ENCODE measurements at places on chromosomes 2 and 18.

- DNase-seq: no peak
These were observed 379.0 kb upstream of the NXPH2 start for GRCh38 chr2:139159177-139159576.

DNA sequence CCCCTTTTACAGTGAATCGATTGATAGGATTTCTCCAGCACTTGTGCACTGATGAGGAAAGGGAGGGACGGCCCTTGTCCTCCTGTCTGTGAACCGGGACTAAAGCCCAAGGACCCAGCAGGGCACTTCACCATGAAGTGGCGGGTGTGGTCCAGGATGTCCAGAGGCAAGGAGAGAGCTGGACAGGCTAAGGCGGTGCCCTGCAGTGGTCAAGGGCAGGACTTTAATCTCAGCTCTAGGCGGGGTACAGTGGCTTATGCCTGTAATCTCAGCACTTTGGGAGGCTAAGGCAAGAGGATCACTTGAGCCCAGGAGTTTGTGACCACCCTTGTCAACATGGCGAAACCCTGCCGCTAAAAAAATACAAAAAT lies 28.2 kb upstream of the SEMA4C start:
- DNase-seq: no peak

GRCh38 chr2:73067043-73067442 lies 4.5 kb downstream of the SFXN5 start:
- DNase-seq: no peak

DNA sequence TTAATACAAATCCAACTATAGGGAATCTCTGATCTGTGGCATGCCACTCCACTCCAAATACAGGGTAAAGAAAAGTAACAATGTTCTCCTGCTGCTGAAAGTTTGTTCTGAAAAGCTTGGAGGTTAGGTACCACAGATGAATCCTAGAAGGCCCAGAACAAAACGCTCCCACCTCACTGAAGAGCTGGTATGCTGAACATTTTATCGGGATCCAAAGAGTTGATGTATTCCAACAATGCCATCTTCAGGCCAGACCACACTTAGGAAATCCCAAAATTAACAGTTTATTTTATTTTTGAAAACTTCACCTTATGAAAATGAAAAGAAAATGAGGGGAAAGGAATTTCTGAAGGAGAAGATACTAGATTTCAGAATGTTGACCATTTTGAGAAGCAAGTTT lies 145.1 kb upstream of the CDH19 start:
- no peak for DNase-seq

- DNase-seq: no peak
These were observed 144.4 kb upstream of the PIEZO2 start for GRCh38 chr18:11293794-11294193.

GRCh38 chr2:179915395-179915992 lies 54.1 kb upstream of the ZNF385B start:
- DNase-seq: no peak

DNA sequence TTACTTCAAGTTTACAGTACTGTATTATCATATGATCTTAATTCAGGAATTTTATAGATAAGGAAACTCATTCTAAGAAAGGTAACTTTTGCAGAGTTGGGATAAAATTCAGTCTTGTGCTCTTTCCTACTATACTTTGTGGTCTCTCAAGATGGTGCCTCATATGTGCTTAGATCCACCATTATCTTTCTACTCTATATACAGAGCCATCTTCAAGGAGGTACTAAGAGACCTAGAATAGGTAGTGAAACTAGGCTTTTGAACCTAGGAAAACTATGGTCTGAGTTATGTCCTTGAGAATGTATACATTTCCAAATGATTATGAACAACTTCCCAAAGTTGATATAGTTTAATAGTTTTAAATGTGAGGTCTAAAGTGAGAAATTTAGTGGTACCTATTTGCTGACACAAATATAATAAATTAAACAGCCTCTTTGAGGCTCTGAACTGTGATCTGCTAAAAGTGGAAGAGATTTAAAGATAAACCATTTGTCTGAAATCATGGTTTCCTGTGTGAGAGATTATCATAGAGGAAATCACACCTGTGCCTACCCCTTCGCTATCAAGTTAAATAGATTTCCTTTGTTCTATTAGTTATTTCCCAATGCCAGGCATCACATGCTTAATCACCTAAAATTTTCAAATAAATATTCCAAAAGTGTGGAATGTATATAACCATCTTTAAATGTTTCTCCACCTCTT lies 27.2 kb downstream of the ACAA2 start:
- DNase-seq: no peak

- no peak for DNase-seq
These were observed 148.7 kb downstream of the AGAP1 start for GRCh38 chr2:235642446-235643098.

DNA sequence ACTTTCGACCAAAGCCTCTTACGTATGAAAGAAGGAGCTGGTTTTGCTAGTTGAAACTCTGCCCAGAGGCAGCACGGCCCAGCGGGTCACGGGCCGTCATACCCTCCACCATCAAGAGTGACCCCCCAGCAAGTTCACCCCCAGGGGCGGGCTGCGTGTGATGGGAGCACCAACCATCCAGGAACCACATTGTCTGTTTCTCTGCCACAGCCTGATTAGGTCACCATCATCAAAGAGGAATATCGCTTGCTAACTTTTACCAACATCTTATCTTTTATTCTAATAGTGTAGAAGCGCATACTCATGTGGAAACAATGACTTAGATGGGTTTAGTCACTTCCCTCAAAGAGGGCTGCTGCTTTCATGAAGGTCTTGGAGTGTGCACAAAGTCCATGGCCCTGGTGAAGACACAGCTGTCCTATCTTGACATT lies 116.6 kb upstream of the SMIM21 start:
- DNase-seq: no peak

DNA sequence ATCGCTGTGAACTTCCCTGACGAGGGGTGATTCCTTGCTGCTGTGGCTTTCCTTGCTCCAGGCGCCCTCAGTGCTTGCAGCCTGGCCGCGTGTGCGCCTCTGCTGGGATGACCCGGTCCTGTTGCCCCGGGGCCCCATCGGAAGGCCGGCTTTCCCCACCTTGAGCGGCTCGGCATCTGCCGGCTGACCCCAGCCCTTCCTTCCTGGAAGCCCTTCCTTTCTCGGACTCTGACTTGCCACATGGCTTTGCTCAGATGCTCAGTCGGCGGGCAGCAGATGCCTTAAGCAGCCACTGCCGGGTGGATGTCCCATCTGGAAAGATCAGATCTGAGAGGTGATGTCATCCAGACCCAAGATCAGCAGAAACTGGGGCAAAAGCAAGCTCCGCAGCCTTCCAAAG lies 100.5 kb upstream of the ODC1 start:
- no peak for DNase-seq

DNA sequence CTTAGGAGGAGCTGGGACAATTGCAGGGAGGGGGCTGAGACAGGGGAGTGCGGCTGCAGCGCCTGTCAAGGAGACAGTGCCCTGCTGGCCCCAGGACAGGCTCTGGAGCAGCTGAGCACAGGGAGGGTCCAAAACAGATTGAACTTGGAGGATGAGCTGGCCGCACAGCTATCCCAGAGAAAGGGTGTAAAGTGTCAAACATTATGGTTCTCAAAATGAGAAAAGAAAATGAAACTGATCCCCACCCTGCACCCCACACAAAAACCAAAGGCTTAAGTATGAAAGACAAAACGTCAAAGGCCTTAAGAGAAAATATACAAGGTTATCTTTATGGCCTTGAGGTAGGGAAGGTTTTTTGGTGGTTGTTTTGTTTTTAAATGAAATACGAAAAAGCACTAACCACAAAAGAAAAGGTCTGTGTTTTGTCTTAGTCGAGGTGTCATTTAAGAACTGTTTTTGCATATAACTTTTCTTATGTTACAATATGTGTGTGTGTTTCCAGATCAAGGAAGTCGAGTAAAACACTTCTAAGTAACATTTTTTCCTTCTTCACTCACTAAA lies 111.8 kb downstream of the HDAC4 start:
- no peak for DNase-seq

DNA sequence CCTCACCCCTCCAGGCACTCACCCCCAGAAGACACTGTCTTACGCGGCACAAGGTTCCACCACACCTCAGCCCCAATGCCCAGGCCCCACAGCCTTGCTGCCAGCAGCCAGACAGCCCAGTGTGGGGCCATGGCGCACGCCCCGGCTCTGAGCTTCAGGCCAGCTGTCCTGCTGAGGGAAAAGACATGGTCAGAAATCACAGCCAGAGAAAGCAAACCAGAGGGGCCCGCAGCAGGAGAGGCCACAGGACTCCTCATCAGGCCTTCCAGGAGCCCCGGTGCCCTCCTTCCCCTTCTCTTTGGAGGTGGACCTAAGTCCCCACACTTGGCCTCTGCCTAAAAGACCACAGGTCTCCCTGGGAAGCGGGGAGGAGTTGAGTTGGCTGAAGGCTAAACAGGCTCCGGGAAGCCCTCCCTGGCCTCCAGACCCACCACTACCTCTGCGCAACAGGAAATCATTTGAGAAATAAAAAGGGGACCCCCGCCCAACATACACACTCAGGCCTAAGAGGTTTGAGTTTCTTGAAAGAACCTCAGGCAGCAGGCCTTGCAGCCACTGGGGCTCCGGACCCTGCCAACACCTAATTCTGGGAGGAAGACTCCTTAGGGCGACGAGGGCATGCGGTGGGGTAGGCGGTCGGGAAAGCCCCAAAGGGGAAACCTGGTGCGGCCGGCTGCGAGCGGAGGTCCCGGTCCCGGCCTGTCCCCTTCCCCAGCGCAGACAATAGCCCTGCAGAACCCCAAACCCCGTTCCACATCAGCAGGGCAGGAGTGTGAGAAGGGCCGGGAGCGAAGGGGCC lies 1.9 kb downstream of the SEMA4C start:
- DNase-seq: no peak

GRCh38 chr18:37457341-37457740 lies 108.3 kb downstream of the CELF4 start:
- no peak for DNase-seq

DNA sequence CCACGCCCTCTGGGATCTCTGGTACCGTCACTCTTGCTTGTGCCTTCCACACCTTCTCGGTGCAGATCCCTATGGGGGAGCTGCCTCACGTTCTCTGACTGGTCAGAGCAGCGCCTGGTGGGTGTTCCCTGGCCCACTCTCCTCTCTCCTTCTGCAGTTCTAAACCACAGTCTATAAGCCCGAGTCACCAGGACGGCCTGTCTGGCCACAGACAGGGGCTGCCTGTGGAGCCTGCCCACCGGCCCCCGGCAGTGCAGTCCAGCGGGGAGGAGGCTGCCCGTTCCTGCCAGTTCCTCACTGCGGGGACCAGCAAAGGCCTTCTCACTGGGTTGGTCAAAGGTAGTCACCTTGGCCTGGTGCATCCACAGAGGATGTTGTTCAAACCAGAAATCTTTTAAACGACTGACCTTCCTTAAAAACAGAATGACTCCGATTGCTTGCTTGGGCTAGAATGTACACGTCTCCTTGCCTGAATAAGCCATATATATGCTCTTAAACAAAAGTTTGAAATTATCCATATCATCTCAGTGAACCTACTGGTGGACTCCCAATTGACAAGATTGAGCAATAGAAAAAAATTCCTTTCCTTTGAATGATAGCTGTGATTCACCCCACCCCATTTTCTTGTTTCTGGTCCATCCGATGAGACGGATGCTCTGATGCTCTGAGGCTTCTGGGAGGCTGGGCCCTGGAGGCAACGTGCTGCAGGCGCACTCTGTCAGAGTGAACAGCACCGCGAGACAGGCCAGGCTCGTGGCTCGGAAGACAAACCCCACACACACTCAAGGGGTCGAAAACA lies 61.2 kb downstream of the RALBP1 start:
- no peak for DNase-seq

GRCh38 chr2:241770185-241770935 lies 6.3 kb upstream of the GAL3ST2 start:
- no peak for DNase-seq

DNA sequence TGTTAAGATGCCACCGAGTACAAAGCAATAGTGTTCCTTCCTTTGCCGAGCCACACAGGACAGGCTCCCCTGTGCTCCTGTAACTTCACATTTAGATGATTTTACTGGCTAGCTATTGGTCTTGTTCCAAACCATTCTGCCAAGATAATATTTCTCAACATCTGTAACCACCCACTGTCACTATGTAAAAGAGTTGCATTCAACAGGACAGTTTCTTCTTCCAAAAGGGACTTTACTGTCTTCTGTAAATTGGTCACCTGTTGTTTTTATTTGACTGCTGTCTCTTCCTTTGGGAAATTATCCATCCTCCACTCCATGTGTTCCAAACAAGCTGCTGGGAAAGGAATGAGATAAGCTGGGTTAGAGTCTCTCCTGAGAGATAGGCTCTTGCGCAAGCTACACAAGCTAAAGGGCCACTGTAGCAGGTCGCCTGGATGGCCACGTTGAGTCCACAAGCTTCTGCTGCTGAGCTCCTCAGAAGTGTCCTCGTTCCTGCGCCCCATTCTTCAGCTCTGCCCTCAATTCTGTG lies 14.4 kb upstream of the BZW1 start:
- DNase-seq: no peak

DNA sequence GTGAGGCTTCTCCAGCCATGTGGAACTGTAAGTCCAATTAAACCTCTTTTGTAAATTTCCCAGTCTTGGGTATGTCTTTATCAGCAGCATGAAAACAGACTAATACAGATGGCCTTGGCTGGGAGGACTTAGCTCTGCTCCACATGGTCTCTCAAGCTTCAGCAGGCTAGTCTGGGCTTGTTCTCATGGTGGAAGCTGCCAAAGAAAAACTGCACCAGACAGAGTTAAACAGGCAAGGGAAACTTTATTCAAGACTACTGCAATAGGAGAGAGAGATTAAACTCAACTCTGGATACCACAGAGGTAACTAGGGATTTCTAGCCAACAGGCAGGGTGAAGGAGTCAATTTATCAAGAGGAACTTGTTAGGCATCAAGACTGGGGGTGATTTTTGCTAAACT lies 142.1 kb downstream of the CABLES1 start:
- DNase-seq: no peak

DNA sequence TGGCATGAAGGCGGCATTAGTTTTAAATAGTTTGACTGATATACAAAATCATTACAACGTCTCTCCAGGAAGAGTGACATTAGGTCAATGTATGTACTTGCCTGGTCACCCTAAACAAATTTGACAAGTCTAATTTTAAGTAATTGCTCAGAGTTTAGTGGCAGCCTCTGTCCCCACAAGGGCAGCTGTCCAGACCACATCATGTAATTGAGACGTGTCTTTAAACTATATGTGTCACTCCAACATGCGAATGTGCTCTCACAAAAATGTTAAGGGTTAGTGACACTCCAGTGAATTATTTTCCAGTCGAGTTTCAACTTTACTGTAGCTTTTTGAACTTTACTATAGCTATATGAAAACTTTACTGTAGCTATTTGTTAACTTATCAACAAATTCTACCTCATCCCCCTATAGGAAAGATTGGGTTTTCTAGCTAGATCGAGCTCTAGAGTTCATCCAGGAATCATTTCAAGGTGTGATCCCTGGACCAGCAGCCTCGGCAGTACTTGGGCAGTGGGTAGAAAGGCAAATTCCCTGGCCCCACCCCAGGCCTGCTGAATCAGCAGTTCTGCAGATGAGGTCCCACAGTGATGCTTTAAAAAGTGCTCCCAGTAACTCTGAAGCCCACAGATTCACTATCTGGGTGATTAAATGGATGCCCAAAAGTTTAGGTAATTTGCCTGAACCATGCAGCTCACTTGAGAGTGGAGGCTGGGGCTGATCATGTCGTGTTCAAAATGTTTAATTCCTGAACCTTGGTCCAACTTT lies 66.4 kb upstream of the POU3F3 start:
- DNase-seq: no peak
